Dermis microvascular lymphatic vessel endothelial cell (primary cell): ENCODE measurements at places on chromosomes 1 and 21. TPM values are rescaled to one million over a fixed set of nuclear protein-coding genes. Genes with fewer than 3 reads are reported as not detected.

Gene MYBPHL
- not detected in 2 replicates for total RNA-seq

Gene AIRE
- total RNA-seq, result not detected in 2 replicates

Gene HFM1
- under 0.01 and 0.25 TPM in 2 replicates for total RNA-seq

Gene SPRR1A
- not detected in 2 replicates for total RNA-seq

Gene LRRC38
- total RNA-seq, result under 0.01 and 0.13 TPM in 2 replicates

Gene LPAR3
- total RNA-seq, result under 0.01 TPM in 1 of 2 replicates, not detected in the other

Gene TCHHL1
- not detected in 2 replicates for total RNA-seq

Gene GPR157
- total RNA-seq, result 3.9 and 5.1 TPM in 2 replicates

Gene SH2D2A
- 0.13 TPM in 1 of 2 replicates, not detected in the other for total RNA-seq

Gene RPS6KC1
- total RNA-seq, result 15.5 and 16.9 TPM in 2 replicates
